Renal pelvis (tissue), 12 donors: ENCODE measurements at places on chromosomes 5 and 9.

DNA sequence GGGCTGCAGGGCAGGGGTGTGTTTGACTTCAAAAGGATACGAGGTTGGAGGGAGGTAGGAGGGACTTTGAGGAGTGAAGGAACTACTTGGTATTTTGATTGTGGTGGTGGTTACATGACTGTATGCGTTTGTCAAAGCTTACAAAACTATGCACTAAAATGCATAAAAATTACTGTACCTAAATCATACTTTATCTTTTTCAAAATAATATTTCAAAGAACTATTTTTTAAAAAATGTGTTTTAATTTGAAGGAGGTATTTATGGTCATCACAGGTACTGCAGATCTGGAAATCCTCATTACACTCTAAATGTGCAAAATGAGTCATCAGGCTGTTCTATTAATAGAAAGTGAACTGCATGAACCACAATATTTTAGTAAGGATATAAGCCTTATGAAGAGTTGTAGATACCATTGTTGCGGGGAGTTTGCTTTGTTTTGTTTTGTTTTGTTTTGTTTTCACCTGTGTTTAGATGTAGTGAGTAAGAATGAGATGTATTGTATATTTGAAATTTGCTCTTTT is 116.9 kb downstream of the ARRDC3 start:
- no peak for DNase-seq

DNA sequence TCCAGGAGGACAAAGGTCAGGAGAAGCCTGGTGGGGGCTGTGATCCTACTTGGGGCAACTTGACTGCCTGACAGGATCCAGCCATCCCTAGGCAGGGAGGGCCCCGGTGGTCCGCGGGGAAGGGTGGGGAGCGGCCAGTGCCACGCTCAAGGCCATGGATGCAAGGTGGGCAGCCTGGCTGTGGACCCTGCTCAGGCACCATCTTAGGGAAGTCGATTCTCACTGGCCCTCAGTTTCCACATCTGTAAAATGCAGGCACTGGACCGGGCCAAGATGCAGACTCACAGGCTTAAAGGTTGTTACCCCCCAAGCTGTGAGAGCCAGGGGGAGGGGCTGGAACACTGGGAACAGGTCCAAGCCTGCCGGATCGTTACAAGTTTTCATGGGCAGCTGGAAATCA is 8.7 kb upstream of the DOLPP1 start:
- DNase-seq, result no peak

- DNase-seq, result no peak
Observed at GRCh38 chr5:145938776-145939539, 2.6 kb downstream of the SH3RF2 start.

GRCh38 chr9:90843525-90843924 is 41.9 kb downstream of the SYK start:
- DNase-seq, result no peak

DNA sequence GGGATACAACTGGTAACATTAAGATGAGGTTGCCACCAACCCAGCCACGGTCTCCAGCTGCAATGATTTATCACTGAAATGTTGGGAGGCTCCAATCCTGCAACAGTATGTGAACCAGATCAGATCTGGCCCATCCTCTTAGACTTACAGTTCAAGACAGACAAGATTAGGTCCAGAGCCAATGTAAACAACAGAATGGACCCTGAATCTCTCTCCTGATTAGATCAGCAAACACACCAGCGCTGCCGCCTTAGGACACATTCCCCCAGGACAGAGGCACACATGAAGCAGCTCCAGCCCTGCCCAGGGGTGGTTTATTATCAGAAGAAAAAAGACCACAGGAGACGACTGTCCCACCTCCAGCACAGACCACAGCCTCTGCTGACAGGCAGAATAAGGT is 82.1 kb downstream of the SLIT3 start:
- DNase-seq, result no peak

GRCh38 chr9:113738496-113738892 is 137.6 kb upstream of the ZNF618 start:
- DNase-seq, result no peak

DNA sequence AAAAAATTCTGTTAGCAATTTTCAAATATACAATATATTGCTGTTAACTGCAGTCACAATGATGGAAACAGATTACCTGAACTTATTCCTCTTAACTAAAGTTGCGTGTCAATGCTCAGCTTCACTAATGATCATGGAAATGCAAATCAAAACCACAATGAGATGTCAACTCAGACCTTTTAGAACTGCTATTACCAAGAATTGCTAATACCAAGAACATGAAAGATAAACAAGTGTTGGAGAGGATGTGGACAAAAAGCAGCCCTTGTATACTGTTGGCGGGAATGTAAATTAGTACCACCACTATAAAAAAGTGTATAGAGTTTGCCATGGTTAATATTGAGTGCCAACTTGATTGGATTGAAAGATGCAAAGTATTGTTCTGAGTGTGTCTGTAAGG is 1409.7 kb upstream of the CDH18 start:
- DNase-seq, result no peak

- DNase-seq, result no peak
Observed at GRCh38 chr5:64693636-64694035, 3.3 kb downstream of the SHISAL2B start.
